ENCODE measurements at places on chromosomes 13 and 19. TPM values are rescaled to one million over a fixed set of nuclear protein-coding genes. Genes with fewer than 3 reads are reported as not detected.

DNA sequence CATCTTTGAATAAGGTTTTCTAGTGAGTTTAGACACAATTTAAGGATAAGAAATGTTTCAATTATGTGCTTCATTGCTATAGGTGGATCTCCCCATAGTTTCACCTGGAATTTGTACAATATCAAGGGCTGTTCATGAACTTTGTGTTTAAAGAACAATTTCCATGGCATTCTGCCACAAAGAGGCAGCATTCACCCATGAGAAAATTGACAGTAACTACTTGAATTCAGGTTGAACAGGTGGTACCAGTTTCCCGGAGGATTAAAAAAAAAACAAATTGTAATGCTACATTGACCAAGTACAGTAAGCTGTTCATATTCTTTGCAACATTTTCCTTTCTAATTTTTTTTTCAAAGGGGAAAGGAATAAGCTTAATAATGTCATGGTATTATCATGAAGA is 9.1 kb downstream of the SLITRK5 start:
- DNase-seq = no peak
- H3K27ac ChIP-seq = no peak overlapping the region
- no peaks in the 10 kb centered on the region for H3K36me3 ChIP-seq
- H3K4me1 ChIP-seq = peaks cover 13% of the 10 kb centered on the region
- H3K27me3 ChIP-seq = peaks cover 24% of the 10 kb centered on the region

GRCh38 chr13:75812751-75813181 is 176.6 kb downstream of the LMO7 start:
- H3K4me1 ChIP-seq = no peaks in the 10 kb centered on the region
- H3K4me3 ChIP-seq = no peak overlapping the region
- H3K27ac ChIP-seq = no peak overlapping the region
- no peak for DNase-seq
- no peaks in the 10 kb centered on the region for H3K27me3 ChIP-seq

GRCh38 chr19:33260628-33261418 is 35.2 kb upstream of the SLC7A10 start:
- no peaks in the 10 kb centered on the region for H3K27me3 ChIP-seq
- no peak for DNase-seq
- no peak overlapping the region for H3K27ac ChIP-seq

GRCh38 chr13:41231786-41232185 is 31.6 kb downstream of the MTRF1 start:
- no peak overlapping the region for H3K4me3 ChIP-seq
- H3K36me3 ChIP-seq = peaks cover 11% of the 10 kb centered on the region
- no peak for DNase-seq
- H3K27me3 ChIP-seq = no peaks in the 10 kb centered on the region
- H3K27ac ChIP-seq = no peak overlapping the region

The SBK2 gene
- not detected for total RNA-seq

The FPR1 gene
- 1.9 TPM for total RNA-seq

DNA sequence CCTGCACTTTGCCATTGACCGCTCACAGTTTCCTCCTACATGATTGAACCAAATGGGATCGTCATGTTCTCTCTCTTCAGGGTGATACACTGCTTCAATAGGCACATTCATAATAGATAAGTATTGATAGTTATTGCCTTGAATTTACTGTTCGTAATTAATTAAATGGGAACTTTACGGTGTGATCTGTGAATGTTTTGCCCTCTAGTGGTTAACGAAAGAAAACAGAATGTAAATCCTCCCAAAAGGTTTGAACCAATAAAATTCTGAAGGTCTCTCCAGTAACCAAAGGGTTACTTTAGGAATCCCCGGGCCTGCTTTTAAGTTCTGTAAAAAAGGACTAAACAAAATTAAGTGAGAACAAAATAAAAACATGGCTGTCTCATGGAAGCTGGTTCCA is 389.3 kb downstream of the DACH1 start:
- no peaks in the 10 kb centered on the region for H3K27me3 ChIP-seq
- H3K36me3 ChIP-seq = no peaks in the 10 kb centered on the region
- no peak for DNase-seq
- H3K27ac ChIP-seq = no peak overlapping the region
- no peak overlapping the region for H3K4me3 ChIP-seq

GRCh38 chr19:19406878-19407632 is 1.6 kb downstream of the GATAD2A start:
- H3K4me3 ChIP-seq = peak overlapping the region; percentile 61
- peak; percentile 23 for DNase-seq
- no peaks in the 10 kb centered on the region for H3K36me3 ChIP-seq
- H3K4me1 ChIP-seq = peaks cover 63% of the 10 kb centered on the region

The SBK3 gene
- not detected for total RNA-seq

DNA sequence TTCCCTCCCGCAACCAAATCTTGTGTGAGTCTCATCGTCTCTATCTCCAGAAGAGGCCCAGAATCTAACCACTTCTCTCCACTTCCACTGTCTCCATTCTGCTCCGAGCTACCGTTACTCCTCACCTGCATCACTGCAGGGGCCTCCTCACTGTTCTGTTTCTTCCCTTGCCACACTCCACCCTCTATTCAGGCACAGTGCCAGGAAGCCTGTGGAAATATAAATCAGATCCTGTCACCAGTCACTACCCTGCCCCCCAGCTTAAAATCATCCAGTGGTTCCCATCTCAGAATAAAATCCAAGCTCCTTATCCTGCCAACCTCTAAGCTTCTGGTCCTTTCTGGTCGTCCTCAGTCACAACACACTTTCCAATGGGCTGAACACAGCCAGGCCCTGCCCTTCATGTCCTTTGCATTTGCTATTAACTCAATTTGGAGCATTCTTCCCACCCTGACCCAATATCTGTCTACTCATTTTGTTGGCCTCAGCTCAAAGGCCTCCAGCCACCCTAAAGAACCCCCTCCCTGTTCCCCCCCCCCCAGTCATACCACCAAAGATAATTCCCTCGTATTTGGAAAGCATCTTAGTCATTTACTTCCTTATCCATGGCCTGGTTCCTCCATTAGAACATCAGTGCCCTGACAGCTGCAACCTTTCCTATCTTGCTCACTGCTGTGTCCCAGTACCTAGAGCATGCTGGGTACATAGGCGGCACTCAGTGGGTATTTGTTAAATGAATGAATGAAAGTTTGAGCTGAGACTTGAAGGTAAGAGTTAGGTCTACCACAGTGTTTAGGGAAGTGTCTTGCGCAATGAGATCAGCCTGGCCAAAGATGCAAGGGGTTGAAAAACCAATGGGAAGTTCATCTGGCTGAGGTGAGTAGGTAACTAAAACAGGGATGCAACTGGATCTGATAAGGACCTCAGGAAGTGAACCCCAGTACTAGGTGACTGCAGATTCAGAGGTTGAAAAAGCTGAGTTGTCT is 24.4 kb downstream of the ZNF175 start:
- H3K27ac ChIP-seq = no peak overlapping the region
- H3K4me1 ChIP-seq = peaks cover 21% of the 10 kb centered on the region
- no peak for DNase-seq
- H3K4me3 ChIP-seq = no peak overlapping the region
- H3K27me3 ChIP-seq = peaks cover 13% of the 10 kb centered on the region
- H3K36me3 ChIP-seq = no peaks in the 10 kb centered on the region

The CACNA1A gene
- total RNA-seq = 0.30 TPM

DNA sequence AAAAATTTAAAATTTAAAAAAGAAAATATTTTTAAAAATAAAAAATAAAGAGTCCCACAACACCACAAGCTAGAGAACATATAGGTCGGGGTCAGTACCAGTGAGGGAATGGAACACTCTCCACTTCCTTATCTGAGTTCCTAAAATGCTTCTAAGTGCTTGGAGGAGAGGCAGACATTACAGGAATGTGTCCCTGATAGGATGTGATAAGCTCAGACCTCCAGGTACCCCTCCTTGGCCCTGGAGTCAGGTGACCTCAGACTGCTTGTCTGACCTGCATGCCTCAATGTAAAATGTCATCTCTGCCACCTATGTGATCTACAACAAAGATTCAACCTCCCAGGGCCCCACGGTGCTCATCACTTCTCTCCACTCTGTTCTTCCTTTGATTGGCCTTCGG is 2.8 kb downstream of the ZNF814 start:
- peaks cover 24% of the 10 kb centered on the region for H3K4me1 ChIP-seq
- H3K27ac ChIP-seq = no peak overlapping the region
- no peak overlapping the region for H3K4me3 ChIP-seq
- peaks cover 22% of the 10 kb centered on the region for H3K36me3 ChIP-seq
- DNase-seq = no peak
- no peaks in the 10 kb centered on the region for H3K27me3 ChIP-seq

DNA sequence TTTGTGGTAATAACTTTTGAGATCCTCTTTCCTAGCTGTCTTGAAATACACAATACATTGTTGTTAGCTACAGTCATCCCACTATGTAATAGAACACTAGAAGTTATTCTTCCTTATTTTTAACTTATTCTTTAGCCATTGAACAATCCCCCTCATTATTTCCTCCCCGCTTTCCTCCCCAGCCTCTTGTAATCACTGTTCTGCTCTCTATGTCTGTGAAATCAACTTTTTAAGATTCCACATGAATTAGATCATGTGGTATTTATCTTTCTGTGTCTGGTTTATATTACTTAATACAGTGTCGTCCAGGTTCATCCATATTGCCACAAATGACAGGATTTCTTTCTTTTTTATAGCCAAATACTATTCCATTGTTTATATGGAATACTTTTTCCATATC is 72.9 kb downstream of the SLC10A2 start:
- DNase-seq = no peak
- H3K27me3 ChIP-seq = no peaks in the 10 kb centered on the region
- no peak overlapping the region for H3K27ac ChIP-seq

- no peaks in the 10 kb centered on the region for H3K36me3 ChIP-seq
- no peak overlapping the region for H3K4me3 ChIP-seq
- peaks cover 67% of the 10 kb centered on the region for H3K4me1 ChIP-seq
Measured at GRCh38 chr19:17950310-17951156, 16.4 kb upstream of the KCNN1 start.

The FBXL12 gene
- 38.4 TPM for total RNA-seq

GRCh38 chr19:14676762-14677161 is 2.1 kb upstream of the ADGRE3 start:
- H3K4me1 ChIP-seq = peaks cover 10% of the 10 kb centered on the region
- DNase-seq = no peak
- no peak overlapping the region for H3K27ac ChIP-seq
- H3K4me3 ChIP-seq = no peak overlapping the region
- H3K27me3 ChIP-seq = peaks cover 12% of the 10 kb centered on the region
- no peaks in the 10 kb centered on the region for H3K36me3 ChIP-seq

DNA sequence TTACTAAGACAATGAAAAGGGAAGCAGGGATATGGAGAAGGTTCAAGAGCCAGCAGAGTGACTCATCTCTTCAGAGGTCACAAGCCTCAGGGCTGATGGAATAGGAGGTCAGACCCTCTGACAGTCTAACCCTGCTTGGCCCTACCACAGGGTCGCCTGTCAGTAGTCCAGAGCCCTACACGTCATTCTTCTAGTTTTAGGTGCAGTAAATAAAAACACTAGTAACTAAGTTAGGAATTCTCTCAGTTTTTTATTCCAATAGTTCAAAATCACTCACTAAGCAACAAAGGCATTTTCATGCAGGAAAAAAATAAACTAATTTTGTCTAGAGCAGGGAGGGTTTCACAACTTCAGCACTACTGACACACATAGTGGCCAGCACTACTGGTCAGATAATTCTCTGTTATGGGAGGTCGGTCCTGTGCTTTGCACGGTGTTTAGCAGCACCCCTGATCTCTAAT is 27.2 kb downstream of the FOXO1 start:
- H3K4me3 ChIP-seq = no peak overlapping the region
- no peaks in the 10 kb centered on the region for H3K27me3 ChIP-seq
- H3K36me3 ChIP-seq = no peaks in the 10 kb centered on the region
- peaks cover 73% of the 10 kb centered on the region for H3K4me1 ChIP-seq
- peak; percentile 49 for DNase-seq
- no peak overlapping the region for H3K27ac ChIP-seq

DNA sequence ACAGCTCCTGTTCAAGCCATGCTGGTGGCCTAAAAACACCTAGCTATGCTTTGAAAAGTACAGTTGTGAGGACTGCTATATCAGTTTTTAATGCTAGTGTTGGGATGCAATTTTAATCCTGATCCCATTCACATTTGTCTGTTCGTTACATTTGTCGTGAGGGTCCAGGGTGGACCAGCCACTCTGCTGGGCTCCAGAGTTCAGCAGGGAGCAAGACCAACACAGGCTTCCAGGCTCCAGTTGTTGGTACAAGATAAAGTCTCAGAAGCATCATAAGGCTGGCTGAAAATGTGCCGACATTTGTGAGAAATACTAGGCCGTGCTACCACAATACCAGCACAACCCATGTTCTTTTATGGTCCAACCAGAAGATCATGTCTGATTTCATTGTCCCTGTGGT is 210.6 kb downstream of the SLC7A1 start:
- H3K27ac ChIP-seq = no peak overlapping the region
- H3K36me3 ChIP-seq = no peaks in the 10 kb centered on the region
- no peaks in the 10 kb centered on the region for H3K4me1 ChIP-seq
- DNase-seq = no peak

DNA sequence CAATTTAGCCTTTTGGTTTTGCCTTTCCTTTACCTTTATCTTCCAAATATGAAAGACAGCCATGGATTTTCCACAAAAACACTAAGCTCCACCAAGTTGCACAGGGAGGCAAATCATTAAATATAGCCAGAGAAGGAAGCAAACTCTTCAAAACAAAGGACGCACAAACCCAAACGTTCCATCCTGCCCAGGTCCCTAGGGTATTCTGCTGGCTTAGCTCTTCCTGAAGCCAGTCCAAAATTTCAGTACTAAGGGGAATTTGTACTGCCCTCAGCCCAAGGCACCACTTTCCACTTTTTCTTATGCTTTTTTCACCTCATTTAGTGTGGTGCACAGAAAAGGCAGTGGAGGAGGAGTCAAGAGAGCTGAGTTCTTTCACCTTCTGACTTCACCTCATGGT is 169.9 kb downstream of the FLT1 start:
- DNase-seq = no peak
- H3K4me3 ChIP-seq = no peak overlapping the region
- H3K27me3 ChIP-seq = no peaks in the 10 kb centered on the region

- H3K36me3 ChIP-seq = no peaks in the 10 kb centered on the region
- no peak for DNase-seq
- H3K4me1 ChIP-seq = no peaks in the 10 kb centered on the region
- H3K4me3 ChIP-seq = no peak overlapping the region
Measured at GRCh38 chr13:34864671-34865070, 77.4 kb upstream of the NBEA start.

The MBD3L5 gene
- total RNA-seq = not detected

The FAM216B gene
- total RNA-seq = not detected

DNA sequence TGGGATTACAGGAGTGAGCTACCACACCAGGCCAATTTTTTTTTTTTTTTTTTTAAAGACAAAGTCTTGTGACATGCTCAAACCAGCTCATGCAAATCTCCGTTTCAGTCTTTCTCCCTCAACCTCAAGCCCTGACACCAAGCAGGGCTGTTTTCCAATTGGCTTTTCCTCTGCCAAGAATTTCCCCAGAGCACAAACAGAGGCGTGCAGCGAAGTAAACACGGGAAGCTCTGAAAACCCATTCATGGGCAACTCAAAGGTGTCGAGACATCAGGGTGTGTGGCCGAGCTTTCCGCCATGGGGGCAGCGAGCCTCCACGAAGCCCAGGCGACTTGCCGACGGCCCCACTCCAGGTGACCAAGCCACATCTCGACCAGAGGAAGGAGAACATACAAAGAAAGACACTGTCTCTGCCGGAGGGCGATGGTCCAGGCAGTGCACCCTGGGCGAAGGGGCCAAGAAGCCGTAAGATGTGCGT is 70.0 kb downstream of the INSR start:
- no peaks in the 10 kb centered on the region for H3K27me3 ChIP-seq
- no peak overlapping the region for H3K4me3 ChIP-seq
- peaks cover 2% of the 10 kb centered on the region for H3K4me1 ChIP-seq
- H3K36me3 ChIP-seq = no peaks in the 10 kb centered on the region
- no peak overlapping the region for H3K27ac ChIP-seq

GRCh38 chr13:30804474-30804873 is 69.1 kb downstream of the ALOX5AP start:
- H3K36me3 ChIP-seq = no peaks in the 10 kb centered on the region
- peaks cover 8% of the 10 kb centered on the region for H3K4me1 ChIP-seq
- no peak overlapping the region for H3K27ac ChIP-seq

The THSD8 gene
- total RNA-seq = not detected

Measured in CD4-positive, alpha-beta T cell (primary cell).